Ovary (tissue), 10 donors: ENCODE measurements at places on chromosomes 3 and 15. TPM values are rescaled to one million over a fixed set of nuclear protein-coding genes. Genes with fewer than 3 reads are reported as not detected.

The PLA2G4E gene
- 0.11 TPM for total RNA-seq

- no peaks in the 10 kb centered on the region for H3K27me3 ChIP-seq
- H3K4me1 ChIP-seq = peaks cover 10% of the 10 kb centered on the region
- no peak overlapping the region for H3K4me3 ChIP-seq
- H3K27ac ChIP-seq = no peak overlapping the region
- DNase-seq = no peak
Observed at GRCh38 chr15:39181940-39182339, 398.9 kb upstream of the THBS1 start.

- H3K36me3 ChIP-seq = no peaks in the 10 kb centered on the region
- no peak overlapping the region for H3K4me3 ChIP-seq
- H3K27ac ChIP-seq = no peak overlapping the region
- peaks cover 1% of the 10 kb centered on the region for H3K4me1 ChIP-seq
- H3K27me3 ChIP-seq = no peaks in the 10 kb centered on the region
Observed at GRCh38 chr3:177835917-177836316, 638.6 kb upstream of the TBL1XR1 start.

- H3K27ac ChIP-seq = no peak overlapping the region
- H3K36me3 ChIP-seq = no peaks in the 10 kb centered on the region
- no peaks in the 10 kb centered on the region for H3K4me1 ChIP-seq
- no peak overlapping the region for H3K4me3 ChIP-seq
Observed at GRCh38 chr15:89367485-89368451, 33.1 kb upstream of the POLG start.

DNA sequence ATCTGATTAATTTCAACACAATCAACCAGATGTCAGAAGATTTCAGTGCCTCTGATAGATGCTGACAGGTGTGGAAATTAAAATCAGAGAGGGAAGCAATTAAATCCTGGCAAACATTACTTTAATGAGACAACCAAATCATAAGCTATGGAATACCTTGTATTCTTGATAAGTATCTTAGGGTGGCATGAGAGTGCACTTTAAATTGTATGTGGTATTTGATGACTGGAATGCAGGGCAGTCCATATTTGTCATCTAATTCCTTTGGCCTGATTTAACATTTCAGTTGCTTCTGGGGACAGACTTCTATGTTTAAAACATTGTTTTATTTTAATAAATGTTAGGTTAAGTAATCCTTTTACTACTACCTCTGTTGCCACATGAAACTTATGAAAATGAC, 184.1 kb downstream of the LPP start:
- H3K4me1 ChIP-seq = peaks cover 3% of the 10 kb centered on the region
- no peak for DNase-seq
- H3K27me3 ChIP-seq = no peaks in the 10 kb centered on the region
- no peak overlapping the region for H3K27ac ChIP-seq

The LRRIQ4 gene
- 0.26 TPM for total RNA-seq
